ENCODE measurements at places on chromosomes 2 and 18.

- DNase-seq: no peak
These were observed 221.3 kb upstream of the RAB6C start for GRCh38 chr2:129757915-129758783.

DNA sequence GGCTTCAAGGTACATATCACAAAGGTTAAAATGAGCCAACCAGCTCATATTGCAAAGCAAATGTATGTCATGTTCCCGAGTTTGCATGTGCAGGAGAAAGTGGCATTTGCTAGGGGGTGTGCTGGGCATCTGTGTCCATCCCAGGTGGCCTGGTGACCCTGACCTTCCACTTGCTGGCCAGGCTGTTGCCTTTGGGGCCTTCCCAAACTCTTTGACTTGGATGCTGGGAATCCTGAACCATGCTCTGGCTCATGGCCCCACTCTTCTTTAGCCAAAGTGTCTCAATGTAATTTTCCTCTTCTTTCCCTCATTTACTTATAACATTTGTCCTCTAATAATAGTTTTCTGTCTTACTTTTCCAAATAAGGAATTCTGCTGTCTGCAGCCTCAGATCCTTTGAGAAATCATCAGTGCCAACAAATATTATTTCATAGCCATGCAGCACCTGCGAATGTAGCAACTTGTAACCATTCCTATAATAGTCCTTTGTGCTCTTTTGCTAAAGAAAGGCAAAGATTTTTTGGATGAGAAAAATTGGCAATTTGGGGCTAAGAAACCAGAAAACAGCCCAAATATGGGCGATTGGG, 64.2 kb downstream of the MTCL1 start:
- DNase-seq: no peak

GRCh38 chr18:7367336-7367735, 136.4 kb downstream of the LRRC30 start:
- no peak for DNase-seq

DNA sequence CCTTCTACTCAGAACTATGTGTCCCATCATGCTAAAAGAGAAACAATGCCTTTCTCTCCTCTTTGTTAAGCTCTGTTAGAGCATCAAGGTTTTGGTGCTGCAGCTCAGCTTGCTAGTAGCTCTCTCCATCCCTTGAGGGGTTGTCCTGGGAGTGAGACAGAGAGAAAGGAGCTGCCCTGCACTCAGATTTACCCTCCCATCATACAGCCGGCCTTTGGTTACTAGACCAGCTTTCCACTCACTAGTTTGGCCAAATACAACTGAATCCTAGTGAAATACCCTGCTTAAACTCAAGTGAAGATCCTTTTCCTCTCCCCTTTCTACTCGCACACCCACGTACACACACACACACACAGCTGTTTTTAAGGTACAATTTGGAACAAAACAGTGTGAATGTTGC, 2.3 kb upstream of the CHN1 start:
- no peak for DNase-seq

DNA sequence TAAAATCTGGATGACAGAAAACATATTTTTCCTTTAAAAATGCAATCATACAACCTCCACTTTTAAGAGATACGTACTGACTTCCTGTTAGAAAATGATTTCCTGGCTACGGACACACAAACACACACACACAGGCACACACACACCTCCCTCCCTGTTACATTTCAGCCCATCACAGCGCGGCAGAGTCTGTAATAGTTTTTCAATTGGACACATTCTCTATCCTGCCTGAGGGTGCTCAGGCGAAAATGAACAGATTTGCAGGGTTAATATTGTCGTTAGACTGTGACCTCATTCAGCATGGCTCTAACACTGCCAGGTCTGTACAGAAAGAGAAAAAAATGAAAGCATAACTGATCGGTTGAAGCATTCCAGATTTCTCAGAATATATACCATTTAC, 45.0 kb downstream of the KCTD1 start:
- no peak for DNase-seq

- peak; percentile 5 for DNase-seq
These were observed 70.3 kb upstream of the CWC22 start for GRCh38 chr2:180077295-180077906.

- no peak for DNase-seq
These were observed 54.6 kb downstream of the ZFP36L2 start for GRCh38 chr2:43171789-43172188.

- DNase-seq: no peak
These were observed 4.2 kb downstream of the NABP1 start for GRCh38 chr2:191682126-191682525.

- DNase-seq: no peak
These were observed 24.4 kb downstream of the ADRA2B start for GRCh38 chr2:96091711-96092572.

- no peak for DNase-seq
These were observed 2.2 kb downstream of the TWIST2 start for GRCh38 chr2:238850091-238850490.

DNA sequence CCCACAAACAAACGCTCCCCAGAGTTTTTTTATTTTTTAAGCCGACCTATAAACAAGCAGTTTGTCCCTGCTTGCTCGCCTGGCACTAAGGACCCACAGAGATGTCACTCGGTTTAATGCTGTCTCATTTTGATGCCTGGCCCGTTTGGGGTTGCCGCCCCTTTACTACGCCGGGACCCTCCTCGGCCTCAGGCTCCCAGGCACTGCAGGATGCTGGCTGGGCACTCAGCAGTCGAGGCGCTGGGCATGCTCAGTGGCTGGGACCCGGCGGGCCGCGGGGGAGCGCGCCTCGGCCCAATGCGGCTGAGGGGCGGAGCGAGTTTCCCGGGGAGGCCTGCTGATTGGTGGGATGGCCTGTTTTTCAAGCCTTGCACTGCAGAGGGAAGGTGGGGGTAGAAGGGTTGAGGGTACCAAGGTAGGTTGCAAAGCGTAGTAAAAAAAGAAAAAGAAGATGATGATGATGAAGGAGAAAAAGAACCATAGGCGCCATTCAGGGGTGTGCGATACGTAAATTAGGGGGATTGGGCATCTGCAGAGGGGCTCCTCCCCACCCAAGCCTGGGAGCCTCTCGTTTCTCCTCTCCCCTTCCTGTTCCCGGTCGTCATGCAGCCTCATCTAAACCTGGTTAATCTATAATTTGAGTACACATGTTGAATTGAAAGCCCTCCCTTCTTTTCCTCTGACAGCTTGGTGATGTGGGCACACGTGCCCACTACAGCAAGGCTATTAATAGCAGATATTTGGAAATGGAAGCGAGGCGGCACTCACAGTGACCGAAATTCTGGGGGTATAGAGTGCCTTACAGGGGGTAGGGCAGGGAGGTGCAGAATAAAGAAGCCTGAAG, 1.5 kb upstream of the IRS1 start:
- no peak for DNase-seq

DNA sequence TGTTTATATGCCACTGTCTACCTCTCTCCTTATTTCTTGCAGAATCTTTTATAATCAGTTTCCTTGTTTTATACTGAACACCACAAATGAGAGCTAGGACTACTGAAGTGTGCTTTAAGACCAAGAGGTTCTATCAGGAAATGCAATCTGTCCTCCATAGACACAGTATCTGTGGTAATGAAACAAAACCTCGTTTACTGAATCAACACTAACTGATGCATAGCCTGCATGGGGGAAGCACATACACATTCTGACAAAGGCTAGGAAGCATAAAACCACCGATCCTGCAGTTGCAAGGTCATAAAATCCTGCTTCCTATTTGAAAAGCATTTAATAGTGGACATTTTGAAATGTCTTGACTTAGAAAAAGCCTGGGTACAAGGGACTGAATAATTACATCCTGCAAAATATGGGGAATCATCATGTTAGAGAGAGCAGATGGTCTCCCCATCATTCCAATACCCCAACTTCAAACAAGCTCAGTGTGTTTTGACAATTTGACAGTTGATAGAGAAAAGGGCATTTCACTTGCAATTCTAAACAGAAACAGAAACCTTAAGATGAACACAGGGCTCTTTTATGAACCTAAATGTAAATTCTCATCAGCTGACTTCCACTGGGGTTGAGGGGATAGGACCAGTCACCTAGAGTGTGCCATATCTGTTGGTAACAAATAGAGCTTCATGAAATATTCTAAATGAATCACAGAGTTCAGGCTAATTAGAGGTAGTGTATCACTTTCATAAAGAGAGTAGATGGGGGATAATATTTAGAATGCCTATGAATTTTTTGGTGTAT, 1845.6 kb upstream of the PIK3C3 start:
- no peak for DNase-seq

GRCh38 chr2:48952143-48952542, 196.6 kb upstream of the LHCGR start:
- DNase-seq: no peak

GRCh38 chr2:2523461-2524347, 192.6 kb upstream of the MYT1L start:
- no peak for DNase-seq

DNA sequence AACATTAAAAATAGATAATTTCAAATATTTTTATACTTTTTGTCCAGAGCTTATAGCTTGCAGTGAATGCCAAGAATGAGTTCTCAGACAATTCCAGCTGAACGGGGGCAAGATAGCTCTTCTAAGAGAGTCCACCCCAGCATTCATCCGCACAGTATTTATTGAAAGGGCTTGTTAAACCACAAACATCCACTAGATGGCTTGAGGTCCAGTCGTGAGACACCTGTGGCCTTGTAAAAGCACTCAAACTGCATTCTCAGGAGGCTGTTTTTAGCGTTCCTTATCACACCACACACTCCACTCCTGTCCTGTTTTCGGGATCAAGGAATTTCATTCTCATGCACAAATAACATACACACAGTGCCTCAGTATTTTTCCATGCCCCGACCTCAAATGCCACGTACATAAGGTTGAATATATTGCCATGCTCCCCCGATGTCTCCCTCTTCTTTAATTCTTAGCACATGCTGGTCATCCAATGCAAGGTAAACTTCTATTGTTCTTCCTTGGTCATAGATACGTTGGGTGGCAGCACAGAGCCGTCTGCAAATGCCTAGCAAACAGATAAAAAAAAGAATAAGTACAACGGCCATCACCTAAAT, 47.4 kb downstream of the DNAJC10 start:
- no peak for DNase-seq

DNA sequence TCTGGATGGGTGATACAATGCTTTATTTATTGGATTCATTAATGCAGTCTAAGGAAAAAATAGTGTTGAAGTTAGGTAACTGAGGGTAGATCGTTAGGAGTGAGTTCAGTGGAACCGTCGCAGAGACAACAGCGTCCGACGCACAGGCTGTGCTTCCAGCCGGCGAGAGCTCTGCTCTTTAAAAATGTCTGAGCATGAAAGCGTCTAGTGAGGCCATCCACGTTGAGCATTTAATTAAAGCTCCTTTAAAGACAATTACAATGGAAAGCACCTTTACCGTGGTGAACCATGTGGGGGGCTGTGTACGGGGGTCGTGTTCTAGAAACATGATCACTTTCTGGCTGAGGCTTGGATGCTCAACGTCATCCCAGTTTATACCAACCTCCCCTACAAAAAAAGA, 822.7 kb downstream of the GALR1 start:
- DNase-seq: no peak

DNA sequence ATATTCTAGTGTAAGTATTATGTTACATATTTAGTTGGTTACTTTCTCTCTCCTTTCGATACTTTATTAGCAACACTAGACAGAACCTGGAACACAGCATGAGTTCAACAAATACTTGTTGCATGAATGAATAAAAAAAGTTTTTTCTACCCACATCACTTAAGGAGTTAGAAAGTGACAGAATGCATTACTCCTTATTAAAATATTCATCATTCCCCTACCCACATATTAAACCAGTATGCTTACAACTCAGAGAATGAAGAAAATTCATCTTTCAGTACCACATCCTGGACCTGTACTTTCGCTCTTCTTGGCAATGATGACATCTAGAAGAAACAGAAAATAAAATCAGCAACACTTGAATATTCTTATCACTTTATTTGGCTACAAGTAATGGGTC, 6.0 kb downstream of the SRBD1 start:
- DNase-seq: no peak
